ENCODE measurements at places on chromosomes 5 and 9.

DNA sequence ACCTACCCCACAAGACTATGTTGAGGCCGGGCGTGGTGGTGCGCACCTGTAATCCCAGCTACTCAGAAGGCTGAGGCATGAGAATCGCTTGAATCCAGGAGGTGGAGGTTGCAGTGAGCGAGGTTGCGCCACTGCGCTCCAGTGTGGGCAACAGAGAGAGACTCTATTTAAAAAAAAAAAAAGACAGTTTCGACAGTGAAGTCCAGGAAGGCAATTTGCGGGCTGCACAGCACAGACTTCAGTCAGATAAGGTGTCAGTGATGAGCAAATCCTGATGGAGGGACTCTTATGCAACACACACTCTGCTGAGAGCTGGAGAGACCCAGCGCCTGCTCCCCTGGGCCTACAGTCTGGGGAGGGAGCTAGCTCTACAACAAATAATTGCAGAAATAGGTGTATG lies 14.2 kb downstream of the CCNJL start:
- no peak for DNase-seq

- DNase-seq, result no peak
Measured at GRCh38 chr5:158545949-158546530, 553.7 kb downstream of the EBF1 start.

- no peak for DNase-seq
Measured at GRCh38 chr9:133368249-133368881, 7.5 kb downstream of the SURF4 start.

DNA sequence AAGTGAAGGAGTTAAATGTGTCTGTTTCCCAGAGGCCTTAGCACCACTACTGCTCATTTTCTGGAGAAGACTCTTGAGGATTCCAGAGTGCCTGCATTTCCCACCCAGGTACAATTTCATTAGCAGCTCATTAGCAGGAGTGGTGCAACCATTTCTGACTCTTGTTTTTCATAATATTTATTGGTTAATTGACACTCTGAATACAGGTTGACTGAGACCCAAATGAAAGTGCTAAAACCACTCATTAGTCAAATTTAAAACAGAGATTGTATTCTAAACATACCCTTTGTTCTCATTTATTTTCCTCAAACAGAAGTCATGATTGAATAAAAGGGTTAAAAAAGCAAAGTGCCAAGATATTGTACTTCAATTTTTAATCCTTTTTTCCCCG lies 134.5 kb downstream of the SIL1 start:
- DNase-seq, result no peak

GRCh38 chr5:1709171-1709803 lies 90.3 kb downstream of the MRPL36 start:
- peak; percentile 17 for DNase-seq

DNA sequence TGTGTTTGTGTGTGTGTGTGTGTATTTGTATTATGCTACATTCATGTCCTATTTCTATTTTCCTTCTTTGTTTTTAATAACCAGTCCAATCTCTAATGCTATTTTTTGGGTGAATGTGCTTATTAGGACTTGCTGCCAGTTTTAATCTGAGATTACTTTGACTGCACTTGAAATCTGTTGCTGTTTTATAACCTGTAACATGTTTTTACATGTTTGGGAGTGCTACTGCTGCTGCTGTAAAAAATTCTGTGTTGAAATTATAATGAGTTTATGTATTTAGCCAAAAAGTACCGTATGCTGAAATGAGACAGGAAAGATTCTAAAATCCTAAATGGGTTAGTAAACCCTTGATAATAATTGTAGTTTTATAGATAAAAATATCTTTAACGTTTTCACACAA lies 104.7 kb upstream of the SSBP2 start:
- no peak for DNase-seq

DNA sequence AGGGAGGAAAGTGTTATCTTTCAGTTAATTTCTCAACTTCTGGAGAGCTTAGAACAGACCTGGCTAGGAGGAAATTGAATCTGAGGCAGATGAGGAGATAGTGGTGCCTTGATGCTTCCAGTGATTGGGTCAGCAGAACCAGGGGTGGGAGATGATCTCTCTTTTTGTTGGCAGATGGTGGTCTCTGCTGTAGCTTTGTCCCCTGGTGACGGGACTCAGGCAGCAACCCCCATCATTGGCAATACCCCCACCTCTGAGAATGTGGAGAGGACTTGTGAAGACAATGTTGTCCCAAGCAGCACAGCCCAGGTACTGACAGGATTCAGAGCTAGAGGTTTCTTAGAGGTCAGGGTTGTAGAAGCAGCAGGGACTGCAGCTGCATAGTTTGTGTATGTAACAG lies 3.7 kb upstream of the PDCD6 start:
- DNase-seq, result no peak

- peak; percentile 24 for DNase-seq
Measured at GRCh38 chr9:6645355-6646292, at the start of gene GLDC. Gene GLDC (minus strand): TSS chr9:6645729. CDS start chr9:6645499, 230 bp downstream.

GRCh38 chr5:113612060-113612496 lies 98.6 kb downstream of the YTHDC2 start:
- DNase-seq, result peak; percentile 37

GRCh38 chr9:76943054-76943453 lies 37.1 kb upstream of the PRUNE2 start:
- DNase-seq, result no peak

- DNase-seq, result no peak
Measured at GRCh38 chr5:38938424-38938823, 92.6 kb downstream of the OSMR start.

Measured in suppressor macrophage treated with lipopolysaccharide for 1 hour (primary cell).